MG63 (cell line): ENCODE measurements at places on chromosomes 3 and 15. TPM values are rescaled to one million over a fixed set of nuclear protein-coding genes. Genes with fewer than 3 reads are reported as not detected.

- no peak for DNase-seq
Observed at GRCh38 chr3:9617056-9617455, 32.2 kb upstream of the MTMR14 start.

The PPM1L gene
- not detected in 2 replicates for total RNA-seq

The BNIP2 gene
- 125 and 259 TPM in 2 replicates for total RNA-seq

DNA sequence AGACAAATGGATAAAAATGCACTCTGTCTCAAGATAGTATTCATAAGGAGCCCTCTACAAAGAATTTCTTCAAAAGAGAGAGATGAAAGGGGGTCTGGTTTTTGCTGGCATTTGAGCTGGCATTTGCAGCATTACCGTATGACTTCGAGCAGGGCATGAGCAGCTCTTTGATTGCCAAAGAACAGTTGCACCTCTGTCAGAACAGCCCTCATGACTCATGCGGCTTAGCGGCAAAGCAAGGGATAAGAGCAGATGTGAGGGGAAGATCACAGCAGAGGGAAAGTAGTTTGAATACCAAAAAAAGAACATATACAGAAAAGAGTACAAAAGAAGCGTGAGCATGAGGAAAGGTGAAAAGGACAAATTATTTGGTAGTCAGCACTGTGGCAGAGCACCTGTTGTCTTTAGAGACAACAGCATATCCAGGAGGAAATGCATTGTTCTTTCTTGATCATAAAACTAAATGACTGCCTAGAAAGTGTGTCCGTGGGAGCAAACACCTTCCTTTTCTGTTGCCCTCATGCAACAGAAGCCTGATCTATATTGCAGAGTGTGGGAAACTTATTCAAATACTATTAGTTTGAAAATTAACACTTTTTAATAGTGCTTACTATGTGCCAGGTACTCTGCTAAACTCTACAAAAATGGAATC is 80.5 kb upstream of the SLC24A5 start:
- DNase-seq: peak; percentile 63

GRCh38 chr3:23114432-23114831 is 88.7 kb upstream of the UBE2E2 start:
- no peak for DNase-seq

DNA sequence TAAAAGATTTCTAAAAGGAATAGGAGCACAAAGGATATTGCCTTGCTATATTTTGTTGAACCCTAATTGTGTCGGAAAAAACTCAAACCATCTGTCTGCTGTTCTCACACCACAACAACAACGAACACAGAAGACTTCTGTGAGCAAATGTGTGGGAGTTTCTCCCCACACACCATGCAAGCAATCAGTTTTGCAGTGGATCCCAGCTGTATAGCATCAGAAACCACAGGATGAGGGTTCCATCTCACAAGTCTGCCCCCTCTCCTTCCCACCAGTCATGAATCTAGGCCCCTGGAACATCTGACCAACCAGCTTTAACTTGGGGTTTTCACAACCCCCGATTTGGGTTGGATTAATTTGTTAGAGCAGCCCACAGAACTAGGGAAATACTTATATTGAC is 91.3 kb upstream of the SLC4A7 start:
- DNase-seq: no peak

The HSPBAP1 gene
- 1.4 and 10.3 TPM in 2 replicates for total RNA-seq

- no peak for DNase-seq
Observed at GRCh38 chr3:146517684-146518435, 26.5 kb downstream of the PLSCR1 start.

- DNase-seq: no peak
Observed at GRCh38 chr15:43527802-43528541, 10.6 kb downstream of the MAP1A start.

- no peak for DNase-seq
Observed at GRCh38 chr3:139388821-139389551, 461 bp downstream of the COPB2 start.

DNA sequence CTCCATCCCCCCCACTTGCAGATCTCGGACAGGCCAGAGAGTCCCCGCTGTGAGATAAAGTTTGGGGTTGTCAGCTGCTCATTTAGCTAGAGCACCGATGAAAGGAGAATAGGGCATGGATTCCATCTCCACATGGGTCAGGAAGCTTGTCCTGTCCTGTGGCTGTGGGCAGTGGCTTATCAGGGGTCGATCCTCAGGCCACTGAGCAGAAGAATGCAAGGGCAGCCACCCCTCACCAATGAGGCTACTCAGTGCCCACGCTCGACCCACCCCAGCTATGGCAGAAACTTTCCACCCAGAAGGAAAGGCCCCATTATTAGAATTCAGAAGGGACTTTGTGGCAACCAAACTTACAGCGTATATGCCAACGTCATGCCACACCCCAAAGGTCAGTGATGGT is 43.3 kb downstream of the CPN2 start:
- no peak for DNase-seq

- DNase-seq: no peak
Observed at GRCh38 chr3:10456981-10457380, 48.4 kb downstream of the ATP2B2 start.

- DNase-seq: no peak
Observed at GRCh38 chr3:40437889-40438288, 19.2 kb upstream of the RPL14 start.

- no peak for DNase-seq
Observed at GRCh38 chr3:194998948-194999347, 272.0 kb downstream of the XXYLT1 start.

DNA sequence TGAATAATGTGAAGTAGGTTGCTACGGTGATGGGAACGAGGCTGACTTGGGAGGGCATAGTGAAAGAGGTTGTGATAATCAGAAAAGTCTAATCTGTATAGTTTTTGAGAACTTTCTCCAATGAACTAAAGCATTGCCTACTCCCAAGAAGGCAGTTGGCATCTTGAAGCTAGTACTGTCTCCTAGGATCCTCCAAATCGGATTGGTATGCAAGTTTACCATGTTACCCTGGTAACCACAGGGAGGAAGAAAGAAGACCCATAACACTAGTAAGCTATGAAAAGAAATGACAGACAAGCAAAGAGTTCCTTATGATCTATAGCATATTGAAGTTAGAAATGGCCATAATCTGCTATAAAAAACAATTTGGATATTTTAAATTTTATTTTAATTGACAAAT is 127.2 kb upstream of the SYNPR start:
- DNase-seq: no peak

GRCh38 chr3:68290333-68290732 is 635.9 kb upstream of the SUCLG2 start:
- no peak for DNase-seq

- no peak for DNase-seq
Observed at GRCh38 chr3:9875448-9875847, 4.6 kb downstream of the CIDEC start.

DNA sequence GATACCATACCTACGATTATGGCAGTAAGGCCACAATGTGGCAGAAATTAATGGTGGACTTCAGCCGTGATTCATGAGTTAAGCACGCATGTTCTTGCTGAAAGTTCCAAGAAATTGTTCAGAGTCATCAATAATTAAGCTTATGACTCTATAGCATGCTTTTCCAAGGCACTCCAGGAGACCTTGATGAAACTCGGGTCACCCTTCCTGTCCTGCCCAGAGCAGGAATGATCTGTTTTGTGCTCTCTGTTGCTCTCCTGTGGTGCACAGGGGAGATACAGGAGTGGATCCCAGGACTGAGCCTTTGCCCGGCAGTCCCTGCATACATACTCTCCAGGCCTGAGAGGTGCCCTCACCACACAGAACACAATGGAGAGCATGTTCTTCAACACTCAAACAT is 141.6 kb upstream of the SLC2A2 start:
- peak; percentile 83 for DNase-seq

The STRA6 gene
- 1.4 and 1.9 TPM in 2 replicates for total RNA-seq

GRCh38 chr3:191420771-191421170 is 40.2 kb upstream of the PYDC2 start:
- DNase-seq: no peak

DNA sequence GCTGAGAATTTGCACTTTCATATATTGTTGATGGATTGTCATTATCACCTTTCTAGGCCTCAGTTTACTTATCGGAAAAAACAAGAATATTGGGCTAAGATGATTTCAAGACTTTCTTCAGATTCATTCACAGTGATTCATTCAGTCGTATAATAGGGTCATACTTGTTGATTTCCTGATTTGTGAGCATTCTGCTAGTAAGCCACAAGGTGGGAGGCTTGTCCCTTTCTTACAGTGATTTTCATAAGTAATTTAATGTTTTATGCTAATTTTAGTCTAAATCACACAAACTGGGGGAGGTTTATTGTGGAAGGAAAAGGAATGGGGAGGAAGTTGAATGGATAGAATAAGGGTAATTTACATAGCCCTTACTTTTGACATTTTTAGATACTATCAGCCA is 126.8 kb upstream of the GOLGA6L4 start:
- no peak for DNase-seq

DNA sequence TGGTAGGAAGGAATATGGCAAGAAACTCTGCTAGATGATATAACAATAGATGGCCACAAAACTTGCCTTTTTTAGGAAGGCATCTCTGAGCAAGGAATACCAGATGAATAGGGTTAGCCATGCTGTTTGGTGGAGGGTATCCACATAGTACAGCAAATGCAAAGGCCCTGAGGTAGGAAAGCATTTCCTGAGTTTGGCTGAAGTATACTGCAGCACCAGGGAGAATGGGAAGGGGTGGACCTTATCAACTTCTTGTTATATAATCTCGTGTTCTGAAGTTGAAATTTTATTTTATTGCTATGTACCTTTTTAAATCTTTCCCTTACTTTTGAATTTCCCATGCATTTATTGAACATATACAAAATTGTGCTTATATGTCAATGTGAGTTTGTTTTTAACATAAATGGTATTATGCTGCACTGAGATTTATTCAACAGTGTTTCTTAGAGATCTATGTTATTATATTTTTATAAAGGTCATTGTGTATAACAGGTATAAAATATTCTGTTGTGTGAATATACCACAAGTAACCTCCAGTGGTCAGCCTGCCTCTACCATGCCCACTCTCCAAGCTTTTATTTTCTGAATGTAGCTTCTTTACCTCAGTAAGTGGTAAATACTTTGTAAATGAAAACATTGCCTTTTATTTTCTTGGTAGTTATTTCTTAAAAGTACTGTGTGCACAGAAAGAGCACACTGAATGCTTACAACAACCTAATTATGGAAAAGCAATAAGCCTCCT is 2.8 kb upstream of the KAT2B start:
- no peak for DNase-seq

The SIDT1 gene
- total RNA-seq: not detected in 2 replicates

- DNase-seq: no peak
Observed at GRCh38 chr15:38662033-38662802, 97.6 kb upstream of the RASGRP1 start.

DNA sequence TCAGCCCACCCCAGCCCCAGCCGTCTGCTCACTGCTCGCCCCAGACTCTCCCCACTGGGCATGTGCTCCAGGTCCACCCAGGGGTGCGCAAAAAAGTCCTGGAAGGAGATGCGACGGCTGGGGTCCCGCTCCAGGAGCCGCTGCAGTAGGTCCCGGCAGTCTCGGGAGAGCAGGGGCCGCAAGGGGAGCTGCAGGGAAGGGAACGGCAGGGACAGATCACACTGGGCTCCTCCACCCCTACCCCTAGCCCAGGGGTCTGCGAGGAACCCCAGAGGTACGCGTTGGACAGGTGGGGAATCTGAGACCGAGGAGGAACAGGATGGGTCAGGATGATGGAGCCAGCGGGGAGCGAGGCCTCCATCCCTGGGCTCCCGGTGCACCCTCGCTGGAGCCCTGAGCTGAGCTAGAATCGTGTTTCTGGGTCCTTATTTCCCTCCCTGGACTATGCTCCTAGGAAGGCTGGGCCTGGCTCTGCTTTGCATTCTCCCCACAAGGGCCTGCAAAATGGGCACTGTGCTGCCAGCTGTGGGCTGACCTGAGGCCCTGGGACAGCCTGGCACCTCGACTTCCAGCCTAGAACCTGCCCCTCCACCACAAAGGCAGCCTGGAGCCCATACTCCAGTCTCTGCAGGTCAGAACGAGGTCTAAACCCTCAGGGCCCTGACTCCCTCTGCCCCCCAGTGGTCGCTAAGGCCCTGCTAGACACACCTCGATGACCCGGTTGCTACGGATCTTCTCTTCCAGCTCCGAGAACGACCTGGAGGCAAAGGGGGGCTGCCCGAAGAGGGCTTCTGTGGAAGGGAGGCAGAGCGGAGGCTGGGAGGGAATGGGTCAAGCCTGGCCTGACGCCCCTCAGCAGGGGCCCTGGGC is 3.2 kb downstream of the ULK3 start:
- no peak for DNase-seq

DNA sequence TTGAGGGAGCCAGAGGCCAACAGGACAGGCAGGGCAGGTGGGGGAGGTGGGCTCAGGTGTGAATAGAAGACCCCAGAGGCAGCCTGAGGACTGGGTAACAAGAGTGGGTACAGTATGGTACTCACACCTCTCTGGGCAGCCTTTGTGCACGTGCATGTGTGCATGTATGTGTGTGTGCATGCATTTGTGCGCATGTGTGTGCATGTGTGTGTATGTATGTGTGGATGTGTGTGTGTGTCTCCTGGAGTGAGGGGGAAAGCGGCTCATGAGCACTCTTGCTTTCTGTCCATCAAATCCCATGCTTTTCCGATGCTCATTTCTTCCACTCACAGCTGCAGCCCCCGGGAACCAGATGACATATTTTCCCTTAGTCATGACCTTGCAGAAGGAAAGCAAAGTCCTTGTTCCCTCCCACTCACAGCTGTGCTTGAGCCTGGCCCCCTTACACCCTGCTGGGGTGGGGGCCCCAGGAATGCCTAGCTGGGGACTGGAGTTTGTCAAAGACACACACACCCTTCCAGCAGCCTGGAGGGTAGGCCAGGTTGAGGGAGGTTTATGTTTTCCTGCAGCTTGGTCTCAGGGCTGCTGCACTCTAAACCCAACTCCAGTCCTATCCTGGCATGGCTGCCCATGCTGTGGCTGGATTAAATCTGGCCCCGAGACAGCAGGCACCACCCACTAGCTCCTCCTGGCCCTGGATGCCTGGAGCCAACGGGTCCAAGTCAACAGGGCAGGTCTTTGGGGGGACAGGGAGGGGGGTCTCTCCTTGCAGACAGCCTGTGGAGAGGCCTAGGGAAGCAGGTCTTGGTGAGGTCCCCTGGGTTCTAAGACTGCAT is 22.5 kb downstream of the CCDC33 start:
- no peak for DNase-seq

- DNase-seq: no peak
Observed at GRCh38 chr3:141271279-141272030, 39.8 kb downstream of the PXYLP1 start.
